ENCODE measurements at places on chromosomes 11 and 22. TPM values are rescaled to one million over a fixed set of nuclear protein-coding genes. Genes with fewer than 3 reads are reported as not detected.

GRCh38 chr11:119902656-119903231 is 173.7 kb upstream of the NECTIN1 start:
- no peaks in the 10 kb centered on the region for H3K4me1 ChIP-seq
- no peaks in the 10 kb centered on the region for H3K36me3 ChIP-seq
- no peak overlapping the region for H3K4me3 ChIP-seq
- H3K27ac ChIP-seq, result no peak overlapping the region
- H3K27me3 ChIP-seq, result no peaks in the 10 kb centered on the region

OR52H1 gene
- not detected for total RNA-seq

IRF7 gene
- 6.4 TPM for total RNA-seq

- no peak for DNase-seq
- H3K36me3 ChIP-seq, result no peaks in the 10 kb centered on the region
- H3K27me3 ChIP-seq, result no peaks in the 10 kb centered on the region
- H3K27ac ChIP-seq, result no peak overlapping the region
- H3K4me3 ChIP-seq, result no peak overlapping the region
- H3K4me1 ChIP-seq, result no peaks in the 10 kb centered on the region
Observed at GRCh38 chr11:31689559-31689958, 121.6 kb downstream of the PAX6 start.

KRTAP5-8 gene
- not detected for total RNA-seq

TIMM10B gene
- 21.6 TPM for total RNA-seq

OR5L1 gene
- total RNA-seq, result not detected

DNA sequence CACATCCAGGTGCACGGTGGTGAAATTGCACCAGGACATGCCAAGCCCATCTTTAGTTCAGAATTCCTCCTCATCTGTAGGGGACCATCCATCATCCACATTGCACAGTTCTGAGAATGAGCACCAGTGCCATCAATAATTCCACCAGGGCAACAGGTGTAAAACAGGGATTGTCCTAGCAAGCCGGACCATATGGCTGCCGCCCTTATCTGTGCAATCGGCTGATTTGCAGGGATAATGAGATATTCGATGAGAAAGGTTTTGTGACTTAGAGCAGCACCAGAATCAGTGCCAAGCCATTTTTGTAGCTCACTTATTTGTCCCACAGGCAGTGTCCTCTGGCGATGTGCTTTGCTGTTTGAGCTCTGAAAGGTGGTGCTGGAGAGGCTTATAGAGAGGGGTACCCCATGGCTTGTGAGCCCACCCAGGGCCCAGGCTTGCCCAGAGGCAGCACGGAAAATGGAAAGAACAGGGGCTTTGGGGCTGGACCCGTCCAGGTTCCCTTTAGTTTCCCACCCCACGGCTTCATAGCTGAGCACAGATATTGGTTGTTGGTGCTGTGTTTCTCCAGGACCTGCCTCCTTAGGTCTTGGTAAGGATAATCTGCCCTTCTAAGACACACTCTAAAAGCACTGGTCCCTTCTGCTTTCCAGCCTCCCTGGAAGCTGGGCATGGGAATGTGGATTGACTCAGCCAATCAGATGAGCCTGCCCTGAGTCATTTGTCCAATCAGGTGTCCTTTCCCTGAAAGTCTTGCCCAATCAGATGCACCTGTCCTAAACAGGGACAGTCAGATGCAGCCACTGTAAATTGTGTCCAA is 84.0 kb upstream of the SHANK2 start:
- no peaks in the 10 kb centered on the region for H3K36me3 ChIP-seq
- no peak overlapping the region for H3K27ac ChIP-seq
- no peak for DNase-seq
- H3K27me3 ChIP-seq, result no peaks in the 10 kb centered on the region
- no peak overlapping the region for H3K4me3 ChIP-seq
- H3K4me1 ChIP-seq, result no peaks in the 10 kb centered on the region

- H3K4me1 ChIP-seq, result no peaks in the 10 kb centered on the region
- no peak for DNase-seq
- no peaks in the 10 kb centered on the region for H3K36me3 ChIP-seq
Observed at GRCh38 chr11:17642370-17642769, 77.0 kb upstream of the MYOD1 start.

DNA sequence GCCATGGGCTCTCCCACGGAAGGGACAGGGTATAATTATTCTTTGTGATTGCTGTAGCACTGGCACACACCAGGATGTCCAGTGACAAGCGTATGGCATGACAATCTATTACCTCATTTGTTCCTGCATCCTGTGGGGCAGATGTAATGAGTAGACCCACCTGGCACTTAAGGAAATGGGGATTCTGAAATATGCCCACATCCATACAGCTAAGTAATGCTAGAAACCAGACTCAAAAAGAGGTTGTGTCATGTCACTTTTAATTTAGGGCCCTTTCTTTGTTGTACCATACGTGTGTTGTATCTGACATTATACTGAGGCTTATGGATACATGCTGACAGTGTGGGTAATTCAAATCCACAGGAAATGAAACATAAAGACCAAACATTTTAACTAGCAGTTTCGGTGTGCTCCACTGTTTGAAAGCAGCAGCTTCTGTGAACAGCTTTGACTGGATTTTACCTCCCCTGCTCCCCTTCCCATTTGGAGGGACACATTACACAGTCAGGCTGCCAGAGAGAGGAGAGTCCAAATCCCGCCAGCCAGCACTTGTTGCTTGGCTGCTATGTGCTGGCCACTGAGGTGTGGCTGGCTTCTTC is 21.2 kb downstream of the GRAMD1B start:
- no peak overlapping the region for H3K4me3 ChIP-seq
- no peaks in the 10 kb centered on the region for H3K27me3 ChIP-seq

DNA sequence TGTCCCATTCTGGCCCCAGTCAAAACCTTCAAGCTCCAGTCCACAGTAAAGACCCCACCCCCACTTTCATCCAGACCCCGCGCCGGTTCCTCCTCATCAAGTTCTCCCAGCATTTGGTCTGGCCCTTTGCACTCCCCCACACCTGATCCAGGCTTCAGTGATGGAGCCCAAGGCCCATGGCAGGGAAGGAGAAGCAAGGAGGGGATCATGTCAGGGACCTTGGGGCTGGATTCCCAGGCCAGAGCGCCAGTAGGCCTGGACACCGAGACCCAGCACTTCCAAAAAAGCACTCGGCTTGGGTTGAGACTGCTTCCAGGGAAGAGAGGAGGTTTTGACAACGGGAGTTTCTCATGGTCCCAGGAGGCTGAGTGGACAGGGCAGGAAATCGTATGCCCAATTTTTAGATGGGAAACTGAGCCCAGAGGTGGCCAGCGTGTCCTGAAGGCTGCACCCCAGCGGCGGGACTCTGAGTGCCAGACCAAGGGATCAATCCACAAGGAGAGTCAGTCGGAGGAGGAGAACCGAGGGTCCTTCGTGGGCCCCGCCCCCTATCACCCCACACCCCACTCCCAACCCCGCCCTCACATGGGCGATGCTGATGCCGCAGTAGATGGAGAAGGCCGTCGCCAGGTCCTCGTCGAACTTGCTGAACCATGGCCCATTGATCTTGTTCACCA is 90.5 kb downstream of the PDE2A start:
- H3K27ac ChIP-seq, result no peak overlapping the region
- DNase-seq, result no peak
- H3K4me1 ChIP-seq, result peaks cover 14% of the 10 kb centered on the region
- H3K27me3 ChIP-seq, result no peaks in the 10 kb centered on the region
